ENCODE measurements at places on chromosomes 1 and 21.

DNA sequence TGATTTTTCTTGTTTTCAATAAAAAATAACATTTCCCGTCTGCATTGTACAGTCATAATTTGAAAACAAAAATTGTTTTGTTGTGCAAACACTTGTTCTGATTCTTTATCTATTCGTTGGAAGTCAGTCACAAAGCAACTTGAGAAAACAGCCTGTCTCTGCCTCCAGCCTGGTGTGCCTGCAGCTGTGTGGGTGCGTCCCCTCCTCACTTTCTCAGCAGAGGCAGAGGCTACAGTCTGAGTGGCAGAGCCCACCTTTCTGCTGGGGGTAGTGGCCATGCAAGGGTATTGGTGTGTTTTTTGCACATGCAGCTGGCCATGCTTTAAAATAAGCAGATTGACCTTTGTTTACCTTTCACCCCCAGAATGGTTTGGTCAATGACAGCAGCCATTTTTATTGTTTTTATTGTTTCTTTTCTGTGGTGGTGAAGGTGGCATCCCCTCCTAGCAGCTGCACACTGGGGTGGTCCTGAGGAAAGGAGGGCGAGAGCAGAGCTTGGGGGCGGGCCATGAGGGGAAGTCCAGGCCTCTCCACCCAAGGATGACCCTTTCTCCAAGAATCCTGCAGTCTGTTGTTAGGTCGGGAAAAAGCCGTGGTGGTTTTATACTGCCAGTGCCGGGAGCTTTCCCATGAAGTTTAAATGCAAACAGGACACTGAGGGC lies 159.6 kb downstream of the PCBP3 start:
- DNase-seq = no peak

DNA sequence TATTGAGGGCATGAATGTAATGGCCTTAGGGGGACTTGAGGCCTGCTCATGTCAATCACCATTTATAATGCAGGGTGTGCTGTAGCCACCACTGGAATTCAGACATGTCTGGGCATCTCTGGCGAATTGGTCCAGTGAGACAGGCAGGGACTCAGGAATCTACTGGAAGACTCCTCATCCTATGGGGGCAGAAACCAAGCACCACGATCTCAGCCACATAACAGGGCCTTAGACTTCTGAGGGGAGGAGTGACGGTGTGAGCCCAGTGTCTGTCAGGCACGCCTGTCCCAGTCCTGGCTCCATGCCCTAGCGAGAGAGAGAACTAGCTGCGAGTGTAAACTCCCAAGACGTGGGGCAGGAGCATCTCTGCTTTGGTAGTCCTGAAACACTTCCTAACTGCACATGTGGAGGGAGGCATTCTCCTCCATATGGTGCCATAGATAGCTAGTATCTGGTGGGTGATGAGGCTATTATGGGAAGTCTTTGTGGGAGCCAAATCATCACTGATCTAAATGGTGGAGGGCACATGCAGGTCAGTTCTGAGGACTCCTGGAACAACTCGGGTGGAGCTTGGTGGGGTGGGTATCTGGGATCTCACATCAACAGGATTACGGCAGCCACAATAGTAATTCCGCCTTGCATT lies 29.8 kb upstream of the KIAA0040 start:
- no peak for DNase-seq

GRCh38 chr1:58765441-58765840 lies 18.4 kb downstream of the JUN start:
- DNase-seq = no peak

DNA sequence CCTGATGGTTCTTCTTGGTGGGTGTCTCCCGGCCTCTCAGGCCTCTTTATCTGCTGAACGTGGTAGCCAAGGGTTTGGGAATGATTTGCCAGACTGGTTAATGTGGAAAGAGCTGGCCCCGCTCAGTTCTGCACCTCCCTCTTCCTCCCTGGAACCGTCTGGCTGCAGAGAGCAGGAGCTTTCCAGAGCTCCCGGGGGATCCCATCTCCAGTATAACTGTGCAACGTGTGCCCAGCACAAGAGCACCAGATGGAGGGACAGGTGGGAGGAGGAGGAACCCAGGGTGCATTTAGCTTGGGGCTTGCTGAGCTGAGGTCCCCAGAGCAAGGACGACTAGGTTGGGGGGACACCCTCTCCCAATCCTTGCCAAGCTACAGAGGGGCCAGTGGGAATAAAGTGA lies 5.0 kb downstream of the TFF1 start:
- no peak for DNase-seq

- DNase-seq = no peak
Measured at GRCh38 chr1:193211539-193211938, 25.1 kb upstream of the B3GALT2 start.

DNA sequence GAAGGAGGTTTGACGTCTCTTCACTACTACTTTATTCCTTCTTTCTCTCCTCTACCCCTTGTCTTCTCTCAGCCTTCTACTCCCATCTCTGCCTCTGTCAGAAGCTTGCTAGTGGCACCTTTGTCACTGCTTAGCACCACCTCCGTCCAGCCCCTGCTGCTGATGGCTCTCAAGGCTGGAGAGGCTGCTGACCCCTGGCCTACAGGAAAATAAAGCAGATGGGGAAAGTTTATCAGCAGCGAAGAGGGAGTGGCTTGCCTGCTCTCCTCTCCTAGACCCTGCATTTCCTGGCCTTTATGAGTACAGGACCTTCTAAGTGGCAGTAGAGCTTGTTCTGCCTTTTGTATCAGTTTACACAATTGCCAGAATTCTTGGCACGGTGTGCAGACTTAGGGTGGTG lies 27.0 kb downstream of the PROX1 start:
- no peak for DNase-seq

DNA sequence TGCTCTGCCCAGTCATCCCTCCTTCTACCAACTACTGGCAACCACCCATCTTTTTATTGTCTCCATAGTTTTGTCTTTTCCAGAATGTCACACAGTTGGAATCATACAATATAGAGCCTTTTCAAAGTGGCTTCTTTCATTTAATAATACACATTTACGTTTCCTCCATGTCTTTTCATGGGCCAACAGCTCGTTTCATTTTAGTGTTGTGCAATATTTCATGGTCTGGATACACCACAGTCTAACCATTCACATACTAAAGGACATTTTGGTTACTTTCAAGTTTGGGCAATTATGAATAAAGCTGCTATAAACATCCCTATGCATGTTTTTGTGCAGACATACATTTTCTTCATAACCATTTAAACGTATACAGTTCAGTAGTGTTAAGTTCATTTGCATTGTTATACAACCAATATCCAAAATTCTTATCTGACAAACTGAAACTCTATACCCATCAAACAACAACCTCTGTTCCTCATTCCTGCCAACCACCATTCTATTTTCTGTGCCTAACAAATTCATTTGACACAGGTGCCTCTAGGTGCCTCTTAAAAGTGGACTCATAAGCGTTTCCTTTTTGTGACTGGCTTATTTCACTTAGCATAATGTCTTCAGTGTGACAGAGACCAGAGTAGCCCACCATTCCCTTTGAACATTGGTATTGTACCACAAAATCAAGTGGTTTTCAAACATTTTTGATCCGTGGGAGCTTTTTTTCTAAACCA lies 138.1 kb downstream of the NR5A2 start:
- no peak for DNase-seq

GRCh38 chr21:45499970-45500577 lies 42.2 kb downstream of the SLC19A1 start:
- DNase-seq = no peak

DNA sequence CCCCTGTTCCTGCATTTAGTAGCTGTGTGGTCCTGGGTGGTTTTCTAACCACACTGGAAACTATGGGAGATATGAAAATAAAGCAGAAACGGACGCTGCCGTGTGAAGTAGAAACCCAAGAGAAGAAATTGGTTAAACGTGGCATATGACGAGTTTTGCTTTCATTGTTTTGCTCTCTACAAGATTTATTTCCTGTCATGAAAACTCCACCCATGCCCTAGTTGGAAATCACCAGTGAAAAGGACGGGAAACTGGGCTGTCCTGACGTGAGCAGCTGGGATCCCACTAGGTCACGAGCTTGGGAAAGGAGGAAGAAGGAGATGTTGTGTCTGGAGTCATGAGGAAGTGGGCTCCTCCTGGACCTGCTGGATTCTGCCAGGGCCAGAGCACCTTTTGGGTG lies 120.8 kb upstream of the GADD45A start:
- DNase-seq = no peak

- no peak for DNase-seq
Measured at GRCh38 chr1:54699936-54700525, 15.6 kb upstream of the TTC4 start.

DNA sequence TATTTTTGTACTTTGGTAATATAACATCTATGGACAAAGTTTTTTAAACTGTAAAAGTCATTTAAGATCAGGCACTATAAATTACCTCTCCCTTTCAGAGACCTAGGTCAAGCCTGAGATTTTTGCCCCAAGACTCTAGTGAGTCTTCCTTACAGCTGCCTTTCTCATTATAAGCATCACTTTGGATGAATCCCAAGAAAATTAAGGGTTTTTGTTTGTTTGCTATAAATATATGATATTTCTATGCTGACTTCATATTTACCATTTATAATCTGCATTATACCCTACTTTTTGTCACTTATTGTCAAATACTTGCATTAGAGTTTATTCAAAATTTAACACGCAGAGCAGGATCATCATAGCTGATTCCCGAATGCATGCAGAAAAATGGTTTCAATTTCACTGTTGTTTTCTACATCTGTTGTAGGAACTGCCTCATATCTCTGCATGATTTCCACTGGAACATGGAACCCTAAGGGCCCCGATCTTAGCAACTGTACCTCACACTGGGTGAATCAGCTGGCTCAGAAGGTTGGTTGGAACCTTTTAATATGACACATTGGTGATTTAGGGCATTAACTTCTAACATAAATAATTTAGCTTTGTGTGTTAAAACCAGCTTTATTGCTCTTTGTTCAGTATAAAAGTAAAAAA lies 150.0 kb downstream of the ADGRL2 start:
- DNase-seq = no peak

DNA sequence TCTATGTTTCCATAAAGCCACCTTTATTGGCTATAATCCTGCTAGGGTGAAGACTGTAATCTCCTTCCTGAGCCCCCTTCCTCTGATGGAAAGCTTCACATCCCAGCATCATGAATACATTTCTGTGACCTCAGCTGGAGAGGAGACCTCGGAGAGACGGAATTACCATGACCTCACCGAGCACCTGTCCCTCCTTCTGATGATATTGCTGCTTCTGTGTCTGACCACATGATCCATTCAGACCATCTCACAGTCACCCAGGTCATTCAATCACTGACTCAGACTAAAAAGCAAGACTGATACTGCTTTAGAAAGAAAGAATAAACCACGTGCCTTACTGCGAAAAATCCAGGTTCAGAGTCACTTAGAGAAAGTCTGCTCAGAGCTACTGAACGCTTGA lies 8.8 kb downstream of the KCND3 start:
- no peak for DNase-seq

DNA sequence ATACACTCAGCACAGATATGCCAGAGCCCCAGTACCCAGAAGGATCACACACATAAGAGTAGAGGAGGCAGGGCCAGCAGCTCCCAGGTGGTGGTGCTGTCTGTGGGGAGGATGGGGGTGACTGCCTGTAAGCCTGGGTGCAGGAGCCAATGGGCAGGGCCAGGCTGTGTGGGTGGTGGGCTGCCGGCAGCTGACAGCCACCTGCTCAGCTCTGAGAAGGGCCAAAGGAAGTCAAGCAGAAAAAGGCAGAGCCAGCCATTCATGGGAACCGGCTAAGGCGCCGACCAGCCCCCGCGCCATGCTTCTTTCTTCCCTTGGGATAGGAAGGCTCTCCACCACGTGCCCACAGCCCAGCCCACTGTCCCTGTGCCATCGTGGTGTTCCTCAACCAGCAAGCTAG lies 14.1 kb downstream of the PIK3C2B start:
- no peak for DNase-seq

DNA sequence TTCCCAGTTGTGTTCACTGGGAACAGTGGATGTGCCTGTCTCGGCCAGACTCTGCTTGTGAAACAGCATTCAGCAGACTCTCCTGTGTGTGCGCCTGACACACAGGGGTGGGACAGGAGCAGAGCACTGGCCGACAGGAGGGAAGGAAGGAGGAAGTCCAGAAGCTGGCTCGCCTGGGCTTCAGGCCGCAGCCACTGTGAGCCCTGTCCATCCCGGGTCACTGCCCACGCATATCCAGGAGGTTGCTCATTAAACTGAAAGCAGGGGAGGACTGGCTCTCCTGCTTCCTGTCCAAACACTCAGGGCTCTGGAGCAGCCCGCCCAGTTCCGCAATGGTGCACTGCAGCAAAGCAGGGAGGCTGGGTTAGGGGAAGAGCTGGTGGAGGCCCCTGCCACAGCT lies 218.7 kb upstream of the VAMP3 start:
- no peak for DNase-seq

- no peak for DNase-seq
Measured at GRCh38 chr1:83854456-83854855, 144.5 kb downstream of the TTLL7 start.

DNA sequence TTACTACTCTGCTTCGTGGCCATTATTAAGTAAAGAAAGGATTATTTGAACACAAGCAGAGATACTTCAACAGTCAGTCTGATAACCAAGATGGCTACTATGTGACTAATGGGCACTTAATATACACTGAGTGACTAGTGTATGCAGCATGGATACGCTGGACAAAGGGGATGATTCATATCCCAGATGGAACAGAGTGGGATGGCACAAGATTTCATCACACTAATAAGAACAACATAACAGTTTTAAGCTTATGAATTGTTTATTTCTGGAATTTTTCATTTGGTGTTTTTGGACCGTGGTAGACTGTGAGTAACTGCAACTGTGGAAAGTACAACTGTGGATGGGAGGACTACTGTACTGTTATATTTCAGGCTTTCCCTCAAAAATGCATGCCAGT lies 9.4 kb downstream of the ZCCHC17 start:
- no peak for DNase-seq

DNA sequence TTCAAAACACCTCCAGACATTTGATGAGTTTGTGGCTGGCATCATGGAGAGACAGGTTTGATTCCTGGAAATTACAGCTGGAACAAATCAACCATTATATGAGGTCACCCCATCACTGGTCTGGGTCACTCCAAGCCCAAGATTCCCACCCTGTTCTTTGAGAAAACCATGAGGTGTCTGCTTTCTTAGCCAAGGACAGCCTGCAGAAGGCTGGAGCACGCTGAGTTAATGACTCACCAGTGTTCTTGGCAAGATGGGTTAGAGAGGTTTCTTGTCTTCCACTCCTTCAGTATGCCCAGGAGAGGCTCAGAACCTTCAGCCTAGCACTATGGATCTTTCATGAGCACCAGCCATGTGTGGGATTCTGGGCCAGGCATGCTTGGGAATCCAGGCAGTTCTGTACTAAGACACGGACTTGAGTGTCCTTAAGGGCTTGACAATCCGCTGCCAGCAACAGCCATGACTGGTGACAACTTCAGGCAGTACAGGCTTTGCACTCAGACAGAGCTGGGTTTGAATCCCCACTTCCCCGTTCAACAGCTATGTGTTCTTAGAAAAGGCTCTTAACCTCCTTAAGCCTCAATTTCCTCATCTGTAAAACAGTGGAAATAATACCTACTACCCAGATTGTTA lies 43.9 kb downstream of the GRHL3 start:
- DNase-seq = no peak

DNA sequence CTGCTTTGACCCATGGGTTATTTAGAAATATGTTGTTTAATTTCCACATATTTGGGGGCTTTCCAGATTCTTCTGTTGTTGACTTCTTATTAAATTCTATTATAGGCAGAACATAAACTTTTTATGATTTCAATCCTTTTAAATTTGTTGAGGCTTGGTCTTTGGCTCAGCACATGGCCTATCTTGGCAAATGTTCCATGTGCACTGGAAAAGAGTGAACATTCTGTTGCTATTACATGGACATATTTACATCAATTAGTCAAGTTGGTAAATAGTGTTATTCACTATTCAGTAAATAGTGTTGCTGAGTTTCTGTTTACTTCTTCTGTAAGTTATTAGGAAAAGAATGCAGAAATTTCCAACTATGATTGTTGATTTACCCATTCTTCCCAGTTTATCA lies 75.4 kb downstream of the ETS2 start:
- no peak for DNase-seq

All from activated gamma-delta T cell treated with anti-CD3 and anti-CD28 coated beads, Interleukin-2, amount 50 U/mL, for 16 hours (primary cell).